ENCODE measurements at places on chromosomes 1 and 21.

DNA sequence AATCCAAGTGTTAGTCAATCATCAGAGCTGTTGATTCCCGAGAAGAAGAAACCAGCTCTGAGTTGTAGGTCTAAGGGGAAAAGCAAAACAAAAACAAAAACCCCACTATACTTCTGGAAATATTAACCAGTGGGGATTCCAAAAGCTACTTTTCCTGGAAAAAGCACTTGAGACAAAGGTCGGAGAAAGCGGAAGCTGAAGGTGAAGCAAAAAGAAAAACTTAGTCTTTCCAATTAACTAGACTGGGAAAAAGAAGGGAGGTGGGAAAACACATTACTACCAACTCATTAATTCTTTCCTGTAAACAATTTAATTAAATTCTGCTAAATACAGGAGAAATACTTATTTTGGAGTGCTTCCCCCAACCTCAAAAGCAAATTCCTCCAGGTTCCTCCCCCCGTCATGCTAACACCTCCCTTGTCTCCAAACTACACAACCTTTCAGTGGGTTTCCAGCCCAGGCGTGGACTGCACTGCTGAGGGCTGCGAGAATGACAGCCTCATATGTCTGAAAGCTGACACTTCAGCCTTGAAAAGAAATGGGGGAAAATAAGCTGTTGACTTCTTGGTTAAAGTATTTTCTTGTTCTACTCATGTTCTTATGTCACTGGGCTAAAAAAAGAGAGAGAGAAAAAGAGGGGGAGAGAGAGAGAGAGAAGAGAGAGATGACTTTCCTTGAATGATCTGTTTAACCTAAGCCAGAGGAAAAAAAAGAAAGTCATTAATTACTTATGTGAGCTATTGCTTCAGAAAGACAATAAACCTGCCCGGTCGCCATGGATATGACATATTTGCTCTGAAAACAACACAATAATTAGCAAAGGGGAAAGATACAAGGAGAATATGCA, 5.1 kb downstream of the CASZ1 start:
- no peak for DNase-seq

- no peak for DNase-seq
These were observed 87.9 kb upstream of the HMCN1 start for GRCh38 chr1:185646202-185646683.

- no peak for DNase-seq
These were observed 271.6 kb downstream of the TRABD2B start for GRCh38 chr1:47725511-47725991.

DNA sequence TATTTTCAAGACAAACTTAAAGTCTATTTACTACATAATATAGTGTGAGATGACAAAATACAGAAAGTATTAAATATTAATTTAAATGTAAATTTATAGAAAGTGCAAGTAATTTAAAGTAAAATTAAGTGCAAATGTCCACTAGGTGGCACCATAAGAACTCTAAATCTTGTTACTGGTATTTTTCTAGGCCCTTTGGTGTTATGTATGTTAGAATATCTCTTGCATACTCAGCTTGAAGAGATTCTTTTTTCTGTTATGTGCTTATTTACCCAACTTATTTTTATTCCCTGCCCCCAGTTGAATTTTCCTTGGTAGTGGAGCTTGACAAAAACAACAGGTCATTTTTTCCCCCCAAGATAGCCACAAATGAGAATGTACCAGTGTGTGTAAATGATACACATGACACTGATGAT, 71.5 kb downstream of the RPS6KC1 start:
- no peak for DNase-seq

GRCh38 chr1:220786057-220786336, 716 bp upstream of the MTARC1 start:
- no peak for DNase-seq

- DNase-seq: no peak
These were observed 3.0 kb downstream of the IGSF21 start for GRCh38 chr1:18110598-18110939.

All from progenitor cell of endocrine pancreas (in vitro differentiated cells).